ENCODE measurements at places on chromosomes 2 and 18.

DNA sequence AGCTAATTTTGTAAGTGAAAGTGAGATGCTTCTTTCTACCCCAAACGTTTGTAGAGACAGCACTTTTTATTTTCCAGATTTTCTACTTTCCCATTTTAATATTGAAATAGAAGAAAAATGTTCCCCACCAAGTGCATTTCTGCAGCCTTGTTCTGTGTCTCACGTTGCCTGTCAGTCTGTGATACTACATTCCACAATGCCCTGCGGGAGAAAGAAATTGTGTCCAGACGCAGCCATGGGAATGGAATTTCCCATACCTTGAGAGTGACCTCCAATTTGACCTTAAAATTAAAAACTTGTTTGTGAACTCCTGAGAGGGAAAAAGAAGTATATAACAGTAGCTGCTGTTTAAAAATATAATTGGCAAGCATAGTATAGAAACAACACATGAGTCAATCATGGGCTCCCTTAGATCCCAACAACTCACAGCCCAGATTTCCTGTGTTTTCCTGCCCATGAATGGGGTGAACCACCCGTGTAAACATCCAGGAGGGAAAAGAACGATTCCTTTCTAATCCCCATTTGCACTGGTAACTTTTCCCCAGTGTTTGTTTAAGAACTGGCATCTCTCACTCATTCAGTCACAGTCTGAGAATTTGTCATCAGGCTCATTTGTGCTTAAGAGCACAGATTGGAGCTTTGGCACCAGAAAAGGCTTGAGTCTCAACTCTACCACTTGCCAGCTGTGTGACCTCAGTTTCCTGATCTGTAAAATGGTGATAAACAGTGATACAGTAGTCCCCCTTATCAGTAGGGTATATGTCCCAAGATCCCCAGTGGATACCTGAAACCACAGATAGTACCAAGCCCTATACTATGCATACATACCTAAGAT, 166.1 kb upstream of the ZNF521 start:
- no peak for DNase-seq

- DNase-seq: no peak
Measured at GRCh38 chr2:206192157-206192556, 32.5 kb downstream of the EEF1B2 start.

DNA sequence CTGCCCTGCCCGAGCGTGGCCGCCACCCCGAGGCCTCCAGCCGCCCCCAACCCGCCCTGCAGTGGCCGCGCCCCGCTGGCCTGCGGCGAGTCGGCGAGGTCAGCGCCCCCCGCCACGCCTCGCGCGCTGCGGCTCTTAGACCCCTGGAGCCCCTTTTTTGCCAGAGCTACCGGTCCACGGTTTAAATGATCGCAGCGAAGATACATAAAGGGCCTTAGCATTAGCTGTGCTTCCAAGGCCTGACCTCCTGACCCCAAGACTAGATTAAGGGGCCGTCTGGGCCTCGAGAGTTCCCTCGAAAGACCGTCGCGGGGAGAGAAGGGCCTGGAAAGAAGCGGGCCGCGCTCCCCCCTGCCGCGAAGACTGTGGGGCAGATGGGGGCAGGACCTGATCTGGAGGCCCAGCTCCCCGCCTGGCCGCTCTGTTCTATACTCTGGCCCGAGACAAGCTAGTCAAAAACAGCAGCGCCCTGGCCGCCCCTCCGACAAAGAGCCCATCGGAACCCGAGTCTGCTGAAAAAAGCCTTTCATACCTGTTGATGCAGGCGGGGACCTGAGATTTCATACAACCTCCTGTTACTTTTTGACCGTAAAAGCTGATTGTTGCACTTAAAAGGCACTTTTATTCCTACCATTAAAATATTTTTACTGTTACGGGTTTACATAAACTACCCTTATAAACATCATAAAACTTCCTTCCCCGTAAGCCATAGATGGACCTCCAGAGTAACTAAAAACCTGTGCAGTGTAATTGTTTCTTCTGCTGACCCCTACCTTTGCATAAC, 68.7 kb upstream of the PSMD14 start:
- DNase-seq: no peak

- no peak for DNase-seq
Measured at GRCh38 chr2:23918837-23919489, 8.0 kb downstream of the ATAD2B start.

DNA sequence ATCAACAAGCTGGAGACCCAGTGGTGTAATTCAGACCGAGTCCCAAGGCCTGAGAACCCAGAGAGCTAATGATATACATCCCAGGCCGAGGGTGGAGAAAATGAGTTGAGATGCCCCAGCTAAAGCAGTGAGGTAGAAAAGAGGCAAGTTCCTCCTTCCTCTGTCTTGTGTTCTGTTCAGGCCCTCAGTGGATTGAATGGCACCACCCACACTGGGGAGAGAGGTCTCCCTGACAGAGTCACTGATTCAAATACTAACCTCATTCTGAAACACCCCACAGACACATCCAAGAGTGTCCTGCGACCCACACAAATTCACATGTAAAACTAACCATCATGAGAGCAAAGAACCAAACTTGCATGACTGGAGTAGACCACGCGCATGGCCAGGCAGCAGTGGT, 215.3 kb downstream of the ANAPC1 start:
- no peak for DNase-seq

DNA sequence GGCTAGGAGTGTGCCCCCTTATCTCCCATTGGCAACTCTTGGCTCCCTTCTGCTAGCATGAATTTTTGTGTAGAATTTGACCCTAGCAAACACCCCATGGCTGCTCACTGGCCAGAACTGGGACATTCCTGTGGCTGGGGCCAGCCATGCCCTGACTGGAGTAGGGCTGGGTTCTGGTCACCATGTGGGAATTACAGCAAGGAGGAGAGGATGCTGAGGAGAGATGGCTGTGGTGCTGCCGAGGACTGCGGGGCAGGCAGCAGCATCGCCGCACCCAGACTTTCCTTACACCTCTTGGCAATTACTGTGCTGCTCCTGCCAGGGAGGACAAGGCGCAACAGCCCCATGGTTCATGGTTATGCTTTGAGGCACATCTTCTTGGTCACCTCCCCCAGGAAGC, 12.7 kb downstream of the KCNF1 start:
- no peak for DNase-seq

DNA sequence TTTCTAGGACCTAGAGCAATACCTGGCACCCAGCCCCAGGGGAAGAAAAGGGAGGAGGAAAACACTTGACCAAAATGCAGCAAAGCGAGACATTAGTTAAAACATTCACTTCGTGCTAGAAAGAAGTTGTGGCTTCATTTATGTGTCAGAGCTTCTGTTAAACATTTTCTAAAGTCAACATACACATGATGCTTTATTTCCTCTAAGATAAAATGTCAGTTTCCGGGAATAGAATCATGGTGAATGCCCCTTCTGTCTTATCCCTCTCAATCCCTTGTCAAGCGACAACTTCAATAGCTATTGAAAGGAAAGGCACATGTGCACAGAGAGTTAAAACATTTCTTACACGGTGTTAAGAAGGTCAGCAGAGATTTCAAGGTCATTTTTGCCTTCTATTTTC, 404.6 kb upstream of the CWC22 start:
- no peak for DNase-seq

DNA sequence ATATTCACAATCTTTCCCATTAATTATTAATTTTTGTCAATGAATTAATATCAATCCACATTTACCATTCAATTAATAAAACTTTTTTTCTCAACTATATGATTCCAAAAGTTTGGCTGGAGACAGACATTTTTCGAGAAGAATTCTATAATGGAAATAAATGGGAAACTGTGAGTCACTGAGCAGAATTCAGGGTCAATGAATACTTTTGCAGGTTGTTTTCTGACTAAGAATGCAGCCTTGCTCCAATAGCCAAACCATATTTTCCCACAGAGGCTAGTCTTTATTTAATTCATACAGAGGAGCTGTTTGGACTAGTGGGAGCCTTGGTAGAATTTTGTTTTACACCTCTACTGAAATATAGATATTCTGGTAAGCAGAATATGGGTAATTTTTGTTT, 82.3 kb downstream of the ARHGAP28 start:
- DNase-seq: no peak

DNA sequence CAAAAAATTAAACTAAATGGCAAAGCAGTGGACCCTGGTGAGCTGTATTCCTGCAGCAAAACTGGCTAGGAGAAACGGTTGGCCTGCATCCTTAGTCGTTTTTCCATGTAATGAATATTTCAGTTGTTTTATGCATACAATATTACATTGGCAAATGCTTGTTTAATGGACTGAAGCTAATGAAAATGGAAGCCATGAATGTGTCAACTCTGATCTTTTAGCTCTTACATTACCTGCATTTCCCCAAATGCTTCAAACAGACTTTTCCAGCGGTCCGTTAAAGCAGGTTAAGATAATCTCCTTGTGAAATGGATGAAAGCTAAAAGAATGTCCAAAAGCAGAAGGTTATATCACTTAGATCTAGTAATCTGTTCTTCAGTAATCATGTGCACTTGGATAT, 686.3 kb upstream of the SETBP1 start:
- no peak for DNase-seq

GRCh38 chr2:196535061-196535460, 104.5 kb upstream of the CCDC150 start:
- DNase-seq: no peak

GRCh38 chr2:50401772-50402653, 629.9 kb downstream of the NRXN1 start:
- no peak for DNase-seq

- no peak for DNase-seq
Measured at GRCh38 chr2:204010628-204011560, 74.3 kb downstream of the ICOS start.

DNA sequence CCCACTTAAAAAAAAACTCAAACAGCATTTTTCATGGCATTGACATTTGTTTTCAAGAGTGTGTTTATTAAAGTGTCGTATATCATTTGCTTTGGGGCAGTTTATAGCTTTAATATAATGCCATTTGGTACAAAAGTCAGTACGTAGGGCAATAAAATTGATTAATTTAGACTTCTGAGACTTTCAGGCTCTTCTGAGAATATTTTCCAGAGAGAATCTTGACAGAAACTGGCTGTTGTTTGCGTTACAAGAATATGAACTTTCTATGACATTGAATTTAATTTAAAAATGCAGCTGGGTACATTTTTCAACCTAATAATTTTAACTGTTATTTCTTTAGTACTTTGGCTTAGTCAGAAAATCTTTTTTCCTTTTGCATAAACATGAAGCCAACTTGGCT, 98.9 kb downstream of the RNF144A start:
- DNase-seq: no peak

DNA sequence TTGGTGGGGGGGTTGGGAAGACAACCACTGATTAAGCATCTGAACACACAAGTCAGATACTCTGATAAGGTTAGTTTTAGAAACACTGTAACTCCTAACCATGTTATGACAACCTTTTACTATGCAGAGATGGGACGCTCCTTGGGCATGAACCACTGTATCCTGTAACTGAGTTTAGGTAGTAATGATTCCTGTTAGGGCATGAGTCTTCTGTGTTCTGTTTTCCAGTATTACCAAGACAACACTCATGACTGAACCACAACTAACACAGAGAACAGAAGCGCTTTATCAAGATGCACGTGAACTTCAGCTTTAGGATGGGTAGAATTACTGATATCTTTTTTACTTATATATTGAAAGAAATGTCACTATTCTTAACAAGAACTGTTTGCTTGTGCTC, 14.1 kb upstream of the CREB1 start:
- DNase-seq: no peak

DNA sequence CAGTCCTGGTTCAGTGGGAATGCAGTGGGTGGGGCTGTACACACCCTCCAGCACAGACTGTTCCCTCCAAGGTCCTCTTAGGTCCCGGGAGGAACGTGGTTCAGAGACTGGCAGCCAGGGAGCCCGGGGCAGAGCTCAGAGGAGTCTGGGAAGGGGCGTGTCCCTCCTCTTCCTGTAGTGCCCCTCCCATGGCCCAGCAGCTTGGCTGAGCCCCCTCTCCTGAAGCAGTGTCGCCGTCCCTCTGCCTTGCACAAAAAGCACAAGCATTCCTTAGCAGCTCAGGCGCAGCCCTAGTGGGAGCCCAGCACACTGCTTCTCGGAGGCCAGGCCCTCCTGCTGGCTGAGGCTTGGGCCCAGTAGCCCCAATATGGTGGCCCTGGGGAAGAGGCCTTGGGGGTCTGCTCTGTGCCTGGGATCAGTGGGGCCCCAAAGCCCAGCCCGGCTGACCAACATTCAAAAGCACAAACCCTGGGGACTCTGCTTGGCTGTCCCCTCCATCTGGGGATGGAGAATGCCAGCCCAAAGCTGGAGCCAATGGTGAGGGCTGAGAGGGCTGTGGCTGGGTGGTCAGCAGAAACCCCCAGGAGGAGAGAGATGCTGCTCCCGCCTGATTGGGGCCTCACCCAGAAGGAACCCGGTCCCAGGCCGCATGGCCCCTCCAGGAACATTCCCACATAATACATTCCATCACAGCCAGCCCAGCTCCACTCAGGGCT, 17.5 kb upstream of the FAHD2A start:
- DNase-seq: no peak

DNA sequence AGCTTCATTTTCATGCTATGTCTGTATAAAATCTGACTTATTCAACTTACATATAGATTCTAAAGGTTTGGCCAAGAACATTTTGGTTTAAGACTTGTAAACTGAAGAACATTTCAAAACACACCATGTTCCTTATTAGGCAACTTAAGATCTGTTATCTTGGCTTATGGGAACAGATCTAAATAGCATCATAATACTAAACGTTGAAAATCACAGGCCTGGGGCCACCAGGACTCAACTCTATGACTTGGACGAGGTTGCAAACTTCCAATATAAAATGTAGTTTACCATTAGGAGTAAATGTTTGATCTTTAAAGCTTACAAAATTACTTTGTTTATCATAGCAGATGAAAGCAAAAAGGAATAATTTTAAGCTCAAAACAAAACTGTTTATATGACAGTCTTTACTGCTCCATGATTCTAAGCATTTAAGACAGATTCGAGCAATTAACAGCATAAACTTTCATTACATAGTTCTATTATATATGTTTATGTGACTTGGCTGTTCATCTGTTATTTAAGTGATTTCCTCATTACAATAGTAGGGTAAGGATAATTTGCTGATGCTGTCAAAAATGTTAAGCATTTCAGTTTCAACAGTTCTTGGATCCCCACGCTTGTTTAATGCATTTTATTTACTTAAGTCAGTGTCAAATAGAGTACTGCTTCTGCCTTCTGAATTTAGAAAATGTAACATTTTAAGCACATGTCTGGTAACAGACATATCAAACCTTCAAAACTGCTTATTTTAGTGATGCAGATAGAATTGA, 8.3 kb downstream of the TCF4 start:
- no peak for DNase-seq

- no peak for DNase-seq
Measured at GRCh38 chr2:88176352-88176984, 6.3 kb downstream of the THNSL2 start.

DNA sequence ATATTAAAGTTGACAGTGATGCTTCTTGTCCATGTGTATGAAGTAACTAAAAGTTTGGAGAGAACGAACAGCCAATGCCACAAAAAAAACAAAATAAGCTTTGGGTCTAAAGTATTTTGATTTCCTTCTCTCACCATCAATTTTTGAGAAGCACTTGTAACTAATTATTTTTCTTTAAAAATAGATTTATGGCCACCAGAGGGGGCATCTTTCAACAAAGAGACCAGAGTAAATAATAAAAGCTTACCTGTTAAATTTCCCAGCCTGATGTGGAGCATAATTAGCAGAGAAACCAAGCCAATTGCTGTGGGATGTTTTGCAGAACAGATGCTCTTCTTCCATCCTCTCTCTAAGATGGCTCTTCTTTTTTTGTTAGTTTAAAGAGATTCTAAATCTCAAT, 29.0 kb downstream of the LINC00305 start:
- DNase-seq: no peak

All from GM18507 (cell line).